Kidney (tissue), 22 donors: ENCODE measurements at places on chromosomes 1 and 21.

DNA sequence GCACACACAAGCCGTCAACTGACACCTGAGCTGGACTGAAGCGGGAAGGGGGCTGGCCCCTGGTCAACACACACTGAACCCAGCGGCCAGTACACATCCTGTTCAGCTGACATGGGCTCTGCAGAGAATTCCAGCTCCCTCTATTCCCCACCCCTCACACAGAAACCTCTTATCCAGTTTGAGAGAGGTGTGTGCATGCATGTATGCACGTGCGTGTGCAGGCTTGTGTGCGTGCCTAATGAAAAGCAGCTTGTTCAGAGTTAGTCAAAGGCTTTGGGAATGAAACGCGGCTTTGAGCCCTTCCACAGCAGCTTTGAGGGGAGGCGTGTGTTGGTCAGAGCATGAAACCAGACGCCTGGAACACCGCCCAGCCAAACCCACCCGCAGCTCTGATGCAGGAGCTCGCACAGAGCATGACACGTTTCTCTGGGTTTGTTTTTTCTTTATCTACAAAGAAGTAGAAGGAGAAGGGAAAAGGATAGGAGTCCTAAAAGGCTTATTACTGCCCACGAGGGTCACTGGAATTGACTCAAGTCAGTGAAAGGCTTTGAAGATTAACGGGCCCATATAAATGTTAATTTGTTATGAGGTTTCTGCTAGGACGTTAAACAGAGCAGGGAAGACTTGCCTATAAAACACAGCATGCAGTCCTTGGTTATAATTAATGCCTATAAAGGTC lies 184.2 kb downstream of the ETS2 start:
- peak; percentile 85 for DNase-seq

DNA sequence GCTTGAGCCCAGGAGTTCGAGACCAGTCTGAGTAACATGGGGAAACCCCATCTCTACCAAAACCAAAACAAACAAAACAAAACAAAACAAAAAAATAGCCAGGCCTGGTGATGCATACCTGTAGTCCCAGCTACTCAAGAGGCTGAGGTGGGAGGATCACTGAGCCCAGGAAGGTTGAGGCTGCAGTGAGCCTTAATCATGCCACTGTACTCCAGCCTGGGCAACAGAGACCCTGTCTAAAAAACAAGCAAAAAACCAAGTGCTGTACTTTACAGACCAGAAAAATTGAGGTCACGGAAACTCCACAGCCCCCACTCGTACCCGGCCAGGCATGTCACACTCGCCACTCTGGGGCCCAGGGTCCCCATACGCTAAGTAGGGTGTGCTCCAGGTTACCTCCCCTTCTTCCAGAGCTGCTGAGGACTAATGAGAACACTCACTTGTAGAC lies 22.9 kb downstream of the ATP2B4 start:
- DNase-seq, result no peak

- no peak for DNase-seq
These were observed 216.2 kb upstream of the RUNX1 start for GRCh38 chr21:35265170-35265877.

GRCh38 chr1:87330885-87331364 lies 2.2 kb downstream of the LMO4 start:
- no peak for DNase-seq

GRCh38 chr1:4108758-4109627 lies 208.9 kb upstream of the C1orf174 start:
- peak; percentile 59 for DNase-seq

GRCh38 chr1:152165286-152166077 lies 6.5 kb upstream of the RPTN start:
- no peak for DNase-seq

- peak; percentile 86 for DNase-seq
These were observed 838 bp downstream of the CCDC28B start for GRCh38 chr1:32201011-32201855.

DNA sequence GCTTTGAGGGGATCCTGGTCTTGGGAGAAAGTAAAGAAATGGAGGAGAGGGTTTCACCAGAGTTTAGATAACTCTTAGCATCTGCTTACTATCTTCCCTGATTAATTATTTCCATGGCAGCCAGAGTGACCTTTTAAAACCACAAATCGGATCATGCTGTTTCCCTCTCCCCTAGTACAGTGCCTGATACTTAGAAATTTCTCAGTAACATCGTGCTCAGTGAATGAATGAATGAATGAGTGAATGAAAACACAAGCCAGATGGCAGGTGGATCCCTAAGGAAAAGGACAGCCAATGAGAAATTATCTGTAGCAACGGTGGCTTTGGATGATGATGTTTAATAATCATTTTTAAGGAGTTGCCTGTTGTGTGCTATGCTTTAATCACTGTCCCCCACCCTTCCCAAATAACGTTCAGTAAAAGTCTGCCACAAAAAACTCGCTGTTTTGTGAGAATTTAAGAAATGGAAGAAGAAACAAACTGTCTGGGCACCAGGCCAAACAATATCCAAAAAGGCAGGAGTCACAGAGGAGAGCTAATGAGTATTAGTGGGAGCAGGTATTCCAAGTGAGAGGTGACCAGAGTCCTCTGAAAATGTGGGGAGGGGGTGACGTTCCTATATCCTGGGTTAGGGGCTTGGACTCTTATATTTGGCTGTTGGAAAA lies 737 bp upstream of the SMAP2 start:
- no peak for DNase-seq

GRCh38 chr21:34156957-34157356 lies 83.6 kb downstream of the MRPS6 start:
- no peak for DNase-seq

GRCh38 chr1:219460896-219461815 lies 151.7 kb downstream of the ZC3H11B start:
- DNase-seq, result no peak

DNA sequence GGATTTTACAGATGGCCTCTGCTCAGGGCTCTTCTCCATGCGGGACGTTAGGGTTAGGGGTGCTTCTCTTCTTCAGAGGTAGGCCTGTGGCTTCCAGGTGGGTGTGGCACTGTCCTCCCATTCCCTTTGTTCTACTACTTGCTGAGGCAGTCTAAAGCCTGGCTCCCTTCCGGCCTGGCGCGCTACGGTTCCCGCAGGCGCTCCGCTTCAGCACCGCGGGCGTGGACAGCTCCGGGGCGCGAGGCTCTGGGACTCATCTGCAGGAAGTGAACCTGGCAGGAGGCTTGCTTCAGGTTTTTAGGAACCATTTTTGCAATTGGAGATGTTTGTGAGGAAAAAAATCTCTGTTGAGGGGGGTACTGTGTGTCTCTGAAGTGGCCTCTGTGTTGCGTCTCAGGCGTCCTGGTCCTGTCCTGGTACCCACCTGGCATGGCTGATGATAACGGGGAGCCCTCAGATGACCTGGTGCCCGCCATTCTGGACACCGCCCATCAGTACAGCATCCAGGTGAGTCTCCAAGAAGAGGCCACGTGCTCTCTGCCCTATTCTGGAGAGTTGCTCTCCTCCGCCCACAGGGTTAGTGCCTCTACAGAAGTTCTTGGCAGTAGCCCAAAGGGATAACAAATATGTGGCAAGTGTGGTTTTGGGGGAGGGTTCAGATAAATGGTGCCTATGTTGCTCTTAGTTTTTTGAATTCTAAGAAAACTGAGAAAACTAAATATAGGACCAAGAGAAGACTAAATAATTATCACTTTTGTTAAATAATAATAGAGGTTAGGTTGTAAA lies 1.9 kb downstream of the MANEAL start:
- peak; percentile 73 for DNase-seq

DNA sequence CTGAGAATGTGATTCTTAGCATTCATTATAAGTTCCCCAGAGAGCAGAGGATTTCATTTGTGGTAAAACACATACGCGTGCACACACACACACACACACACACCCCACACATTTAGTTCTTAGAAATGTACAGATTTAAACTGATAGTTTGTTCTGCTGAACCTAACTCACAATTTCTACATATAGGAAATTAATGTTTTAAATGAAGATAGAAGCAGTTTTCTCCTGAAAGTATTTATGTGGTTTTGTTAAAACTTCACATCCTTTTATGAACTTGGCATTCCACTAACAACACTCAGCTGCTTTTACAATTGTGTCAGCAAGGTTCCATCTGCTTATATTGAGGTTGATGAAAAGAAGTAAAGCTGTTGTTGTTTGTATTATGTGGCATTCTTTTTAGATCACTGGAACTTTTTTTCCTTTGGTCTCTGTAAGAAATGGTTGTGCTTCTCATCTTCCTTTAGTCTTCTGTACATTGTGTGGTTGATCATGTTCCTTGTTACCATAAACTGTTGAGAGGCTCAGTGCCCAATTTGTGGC lies 41.6 kb downstream of the AK4 start:
- DNase-seq, result no peak

- DNase-seq, result no peak
These were observed 11.5 kb upstream of the VAV3 start for GRCh38 chr1:107976431-107976830.

- no peak for DNase-seq
These were observed 21.8 kb downstream of the MFSD2A start for GRCh38 chr1:39976732-39977131.

DNA sequence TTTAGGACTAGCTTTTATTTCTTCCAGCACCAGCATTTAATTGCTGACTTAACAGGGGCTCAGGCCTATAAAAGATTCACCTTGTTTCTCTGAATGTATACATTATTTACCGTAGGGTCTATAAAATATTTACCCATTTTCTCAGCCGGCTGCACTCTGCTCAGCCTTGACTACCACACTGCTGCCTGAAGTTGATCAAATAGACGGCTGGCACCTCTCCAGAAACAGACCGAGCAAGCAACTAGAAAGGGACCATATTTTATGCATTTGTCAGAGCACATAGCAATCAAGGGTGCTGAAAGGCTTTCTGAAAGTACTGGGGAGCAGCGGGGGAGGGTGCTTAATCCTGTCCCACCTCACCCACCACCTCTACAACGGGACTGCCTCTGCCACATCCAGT lies 64.7 kb upstream of the FGGY start:
- peak; percentile 65 for DNase-seq

DNA sequence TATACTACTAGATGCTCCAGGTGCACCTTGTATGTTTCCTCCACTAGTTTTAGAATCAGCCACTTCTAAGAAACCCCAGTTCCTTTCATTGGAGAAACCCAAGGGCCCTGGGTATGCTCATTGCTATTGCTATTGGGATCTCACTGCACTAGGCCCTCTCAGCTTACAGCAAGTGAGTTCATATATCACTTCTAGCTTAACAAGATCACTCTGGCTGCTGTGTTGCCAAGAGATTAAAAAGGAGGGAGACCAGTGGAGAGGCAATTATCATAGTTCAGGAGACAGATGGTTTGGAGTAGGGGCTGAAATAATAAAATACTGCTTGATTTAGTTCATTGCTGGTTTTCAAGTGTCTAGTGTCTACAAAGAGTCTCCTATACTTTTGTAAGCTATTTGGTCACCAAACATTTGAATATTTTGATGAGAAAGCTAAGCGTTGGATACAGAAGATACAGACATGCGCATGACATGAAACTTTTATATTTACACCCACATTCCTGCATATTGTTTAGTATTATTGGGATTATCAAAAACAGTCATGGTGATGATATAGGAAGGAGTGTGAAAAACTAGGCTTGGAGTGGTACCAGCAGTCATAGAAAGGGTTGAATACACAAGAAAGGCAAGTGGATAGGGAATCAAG lies 671.9 kb downstream of the ADGRL2 start:
- no peak for DNase-seq

DNA sequence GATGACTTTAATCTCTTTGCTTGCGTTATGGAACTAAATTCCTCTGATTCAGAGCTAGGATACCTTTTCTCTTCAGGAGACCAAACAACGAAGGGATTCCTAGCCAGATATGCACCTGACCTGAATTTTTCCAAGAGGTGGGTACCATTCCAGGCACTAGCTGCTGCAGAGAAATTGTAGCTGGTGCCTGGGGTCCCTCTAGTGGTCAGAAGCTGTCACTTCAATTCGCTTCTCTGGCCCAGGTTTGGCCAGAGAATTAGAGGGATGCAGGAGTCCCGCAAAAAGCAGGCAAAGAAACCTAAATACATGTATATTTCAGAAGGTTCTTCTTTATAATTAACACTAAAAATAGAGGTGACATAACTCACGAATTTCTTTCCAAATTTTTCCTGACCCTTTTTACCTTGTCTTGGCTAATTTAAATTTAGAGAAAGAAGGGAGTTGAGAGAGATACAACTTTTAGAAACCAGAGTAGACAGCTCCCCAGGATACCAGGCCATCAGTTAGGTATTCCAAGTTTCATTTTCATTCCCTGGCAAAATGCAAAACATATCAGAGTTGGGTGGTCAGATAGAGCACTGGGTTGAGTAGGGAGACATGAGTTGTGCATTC lies 9.6 kb downstream of the ACKR1 start:
- peak; percentile 42 for DNase-seq

DNA sequence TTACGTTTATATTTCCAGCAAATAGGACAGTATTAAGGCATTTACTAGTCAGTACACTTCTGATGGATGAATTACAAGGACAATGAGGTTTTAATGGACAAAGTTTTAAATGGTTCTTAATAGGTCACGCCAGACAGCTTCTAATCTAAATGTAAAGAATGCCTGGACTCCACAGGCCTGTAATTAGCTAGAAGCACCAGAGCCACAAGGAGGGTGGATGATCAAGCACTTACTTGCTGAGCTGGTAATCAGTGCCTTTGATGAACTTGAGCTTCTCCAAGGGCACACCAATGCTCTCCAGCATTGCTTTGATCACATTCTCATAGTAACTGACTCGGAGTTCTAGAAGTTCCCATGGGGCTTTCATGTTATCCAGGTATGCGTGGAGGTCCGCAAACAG lies 6.8 kb downstream of the YARS1 start:
- no peak for DNase-seq

DNA sequence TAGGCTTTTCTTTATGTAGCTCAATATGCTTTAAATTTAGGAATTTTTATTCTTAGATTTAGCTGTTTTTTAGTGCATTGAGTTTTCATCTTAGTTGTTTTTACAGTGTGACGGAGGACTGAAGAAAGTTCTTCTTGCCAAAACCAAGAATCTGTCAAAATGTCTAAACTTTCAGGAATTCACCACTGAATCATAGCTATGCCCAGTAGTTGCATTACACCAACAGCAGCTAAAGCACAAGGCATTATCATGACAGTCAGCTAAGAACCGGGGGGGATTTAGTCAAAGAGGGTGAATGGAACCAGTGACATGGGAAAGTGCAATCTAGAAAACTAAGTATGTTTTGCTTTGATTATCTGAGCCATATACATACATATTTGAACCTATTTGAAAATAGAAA lies 6.5 kb upstream of the C1orf146 start:
- DNase-seq, result no peak

DNA sequence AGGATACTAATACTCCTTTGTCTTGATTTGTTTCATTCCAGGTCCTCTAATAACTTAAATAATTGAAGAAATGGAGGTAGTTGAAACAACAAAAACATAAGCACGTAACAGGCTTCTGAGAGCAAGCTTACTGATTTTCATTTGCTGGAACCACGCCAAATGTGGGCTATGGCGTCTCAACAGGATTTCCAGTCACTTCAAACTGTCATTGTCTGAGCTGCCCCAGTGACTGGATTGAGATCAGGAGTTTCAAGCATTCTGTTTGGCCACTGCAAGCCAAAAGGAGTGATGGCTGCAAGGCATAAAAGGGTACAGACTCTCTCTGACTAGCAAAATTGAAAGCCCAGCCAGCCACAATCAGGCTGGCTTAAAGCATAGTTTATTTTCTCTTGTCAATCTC lies 289.9 kb downstream of the DPYD start:
- peak; percentile 4 for DNase-seq

GRCh38 chr1:214281720-214282629 lies 1.0 kb downstream of the SMYD2 start:
- DNase-seq, result no peak

- DNase-seq, result no peak
These were observed 42.2 kb upstream of the LYST start for GRCh38 chr1:235908742-235909520.
